ENCODE measurements at places on chromosomes 7 and 10.

DNA sequence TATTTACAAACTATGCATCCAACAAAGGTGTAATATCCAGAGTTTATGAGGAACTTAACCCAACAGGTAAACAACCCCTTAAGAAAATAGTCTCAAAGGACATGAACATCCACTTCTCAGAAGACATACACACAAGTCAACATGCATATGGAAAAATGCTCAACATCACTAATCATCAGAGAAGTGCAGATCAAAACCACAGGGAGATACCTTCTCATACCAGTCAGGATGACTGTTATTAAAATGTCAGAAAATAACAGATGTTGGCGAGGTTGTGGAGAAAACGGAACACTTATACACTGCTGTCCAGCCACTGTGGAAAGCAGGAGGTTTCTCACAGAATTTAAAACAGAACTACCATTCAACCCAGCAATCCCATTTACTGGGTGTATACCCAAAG, 84.0 kb downstream of the ADD3 start:
- no peak for DNase-seq

GRCh38 chr10:24606021-24606420, 117.7 kb downstream of the ARHGAP21 start:
- no peak for DNase-seq

GRCh38 chr10:65360497-65360896, 1565.3 kb upstream of the LRRTM3 start:
- no peak for DNase-seq

DNA sequence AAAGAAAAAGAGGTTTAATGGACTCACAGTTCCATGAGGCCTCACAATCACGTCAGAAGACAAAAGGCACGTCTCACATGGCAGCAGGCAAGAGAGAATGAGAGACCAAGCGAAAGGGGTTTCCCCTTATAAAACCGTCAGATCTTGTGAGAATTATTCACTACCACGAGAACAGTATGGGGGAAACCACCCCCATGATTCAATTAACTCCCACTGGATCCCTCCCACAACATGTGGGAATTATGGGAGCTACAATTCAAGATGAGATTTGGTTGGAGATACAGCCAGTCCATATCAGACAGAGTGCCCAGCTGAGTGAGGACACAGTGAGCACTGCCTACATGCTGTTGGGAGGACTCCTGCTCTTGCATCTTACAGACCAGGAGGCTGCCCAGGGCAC, 148.4 kb downstream of the TEX36 start:
- no peak for DNase-seq

GRCh38 chr10:94403380-94404213, 1.3 kb downstream of the TBC1D12 start:
- peak; percentile 78 for DNase-seq

GRCh38 chr10:132547421-132547861, 9.9 kb downstream of the INPP5A start:
- peak; percentile 50 for DNase-seq

GRCh38 chr7:95047291-95047690, 139.9 kb downstream of the PPP1R9A start:
- no peak for DNase-seq

DNA sequence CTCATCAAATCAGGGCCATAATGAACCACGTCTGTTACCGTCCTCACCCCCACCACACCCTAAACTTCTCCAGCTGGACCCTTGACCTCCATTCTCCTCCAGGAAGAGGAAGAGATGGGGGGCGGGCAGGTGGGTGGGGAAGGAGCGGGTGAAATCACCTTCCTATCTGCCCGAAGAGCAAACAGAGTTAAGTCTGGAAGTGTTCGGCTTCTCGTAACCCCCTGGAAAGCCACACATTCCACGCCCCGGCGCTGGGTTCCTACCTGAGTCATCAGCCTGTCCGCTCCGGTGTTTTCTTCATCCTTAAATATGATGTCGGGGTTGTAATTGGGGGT, 736 bp downstream of the SHH start:
- DNase-seq = peak; percentile 60

DNA sequence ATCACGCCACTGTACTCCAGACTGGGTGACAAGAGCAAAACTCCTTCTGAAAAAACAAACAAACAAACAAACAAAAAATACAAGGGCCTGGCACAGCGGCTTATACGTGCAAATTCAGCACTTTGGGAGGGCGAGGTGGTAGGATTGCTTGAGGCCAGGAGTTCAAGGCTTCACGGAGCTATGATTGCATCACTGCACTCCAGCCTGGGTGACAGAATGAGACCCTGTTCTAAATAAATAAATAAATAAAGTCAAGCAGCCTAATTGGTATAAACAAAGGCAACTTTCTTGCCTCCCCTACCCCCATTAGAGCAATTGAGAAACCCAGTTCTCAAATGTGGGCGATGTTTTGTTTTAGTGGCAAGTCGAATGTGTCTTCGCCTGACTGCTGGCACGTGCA, 26.3 kb upstream of the KPNA7 start:
- DNase-seq = no peak

GRCh38 chr7:149595541-149595940, 97.9 kb upstream of the ZNF746 start:
- no peak for DNase-seq

DNA sequence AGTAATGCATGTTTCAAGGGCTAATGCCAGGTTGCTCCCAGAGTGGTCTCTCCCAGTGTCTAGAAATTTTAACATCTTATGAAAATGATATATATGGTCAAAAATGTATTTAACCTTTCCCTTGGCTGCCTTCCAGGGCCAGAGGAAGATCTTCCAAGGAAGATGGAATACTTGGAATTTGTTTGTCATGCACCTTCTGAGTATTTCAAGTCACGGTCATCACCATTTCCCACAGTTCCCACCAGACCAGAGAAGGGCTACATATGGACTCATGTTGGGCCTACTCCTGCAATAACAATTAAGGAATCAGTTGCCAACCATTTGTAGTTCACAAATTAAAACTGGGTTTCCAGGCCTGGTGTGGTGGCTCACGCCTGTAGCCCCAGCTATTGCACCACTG, 9.0 kb downstream of the GATAD1 start:
- DNase-seq = no peak

DNA sequence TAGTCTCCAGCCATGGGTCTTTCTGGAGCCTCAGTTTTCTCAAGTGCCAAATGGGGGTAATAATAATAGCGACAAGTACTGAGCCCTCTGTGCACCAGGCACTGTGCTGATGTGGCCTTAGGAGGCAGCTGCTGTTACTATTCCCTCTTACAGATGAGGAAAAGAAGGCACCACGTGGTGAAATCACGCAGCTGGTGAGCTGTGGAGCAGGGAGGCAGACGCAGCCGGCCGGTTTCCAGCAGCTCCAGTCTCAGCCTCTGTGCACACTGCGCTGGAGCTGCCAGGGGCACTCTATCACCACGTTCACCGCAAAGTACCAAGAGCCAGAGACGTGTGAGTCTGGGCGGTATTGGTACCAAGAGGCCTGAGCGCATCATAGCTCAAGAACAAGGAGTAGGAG, 9.6 kb downstream of the PYROXD2 start:
- no peak for DNase-seq

DNA sequence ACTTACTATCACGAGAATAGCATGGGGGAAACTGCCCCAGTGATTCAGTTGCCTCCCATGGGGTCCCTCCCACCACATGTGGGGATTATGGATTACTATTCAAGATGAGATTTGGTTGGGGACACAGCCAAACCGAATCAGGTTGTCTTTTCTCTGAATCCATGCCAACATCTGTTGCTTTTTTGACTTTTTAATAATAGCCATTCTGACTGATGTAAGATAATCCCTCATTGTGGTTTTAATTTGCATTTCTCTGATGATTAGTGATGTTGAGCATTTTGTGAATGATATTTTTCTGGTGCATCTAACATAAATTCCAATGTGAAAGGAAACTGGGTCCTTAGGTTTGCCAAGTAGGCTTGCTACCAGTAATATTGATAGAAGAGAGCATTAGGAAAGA, 69.0 kb upstream of the ARHGAP21 start:
- no peak for DNase-seq

DNA sequence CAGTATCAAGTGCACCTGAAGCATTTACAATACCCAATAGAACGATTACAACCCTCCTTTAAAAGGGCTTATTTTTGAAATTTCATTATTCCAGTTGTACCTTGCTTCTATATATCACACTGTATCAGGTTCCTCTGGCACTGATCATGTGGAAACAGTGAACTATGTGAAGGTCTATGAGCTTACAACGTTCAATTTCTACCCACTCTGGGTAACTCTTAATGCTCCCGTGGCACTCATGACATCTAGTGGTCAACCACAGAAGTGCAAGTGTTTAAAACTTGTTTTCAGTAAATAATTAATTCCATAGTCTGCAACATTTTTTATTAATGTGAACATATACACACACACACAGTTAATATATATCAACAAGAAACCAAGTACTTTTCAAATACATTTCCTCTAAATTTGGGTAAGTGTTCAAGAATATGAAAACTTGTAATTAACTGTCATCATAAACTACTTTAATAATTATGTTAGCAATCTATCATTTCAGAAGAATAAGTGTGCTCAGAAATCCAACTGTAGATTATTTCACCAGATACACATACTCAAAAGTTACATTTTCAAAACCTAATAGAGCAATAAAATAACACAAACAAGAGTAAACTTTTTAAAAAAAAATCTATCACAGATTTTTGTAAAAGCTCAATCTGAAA, 61.0 kb downstream of the MPP7 start:
- peak; percentile 33 for DNase-seq

GRCh38 chr7:76057813-76058145, 9.9 kb downstream of the MDH2 start:
- DNase-seq = peak; percentile 4

DNA sequence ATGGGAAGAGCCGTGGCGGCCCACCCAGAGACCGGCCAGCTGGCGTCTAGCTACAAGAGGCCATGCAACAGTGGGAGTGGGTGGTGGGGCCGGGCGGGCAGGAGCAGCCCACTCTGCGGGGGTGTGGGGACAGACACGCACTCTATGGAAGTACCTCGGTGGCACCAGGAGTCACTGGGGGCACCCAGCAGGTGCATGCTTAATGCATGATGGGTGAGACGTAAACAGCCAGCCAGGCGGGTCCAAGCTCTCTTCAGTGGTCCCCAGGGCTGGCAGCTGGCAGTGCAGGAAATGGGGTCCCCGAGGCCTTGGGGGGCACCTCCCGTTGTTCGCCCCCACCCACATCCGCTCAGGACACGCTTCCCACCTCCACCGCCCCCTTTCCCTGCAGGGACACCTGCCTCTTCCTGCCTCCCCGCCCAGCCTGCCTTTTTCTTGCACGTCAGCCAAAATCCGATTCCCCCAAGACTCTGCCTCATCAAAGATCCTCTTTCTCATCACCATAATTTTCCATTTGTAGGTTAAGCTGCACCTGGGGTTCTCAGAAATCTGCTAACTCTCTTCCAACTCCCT, 22.6 kb upstream of the PSMG3 start:
- DNase-seq = peak; percentile 55

GRCh38 chr7:75546237-75547015, 54.3 kb downstream of the SPDYE5 start:
- no peak for DNase-seq

DNA sequence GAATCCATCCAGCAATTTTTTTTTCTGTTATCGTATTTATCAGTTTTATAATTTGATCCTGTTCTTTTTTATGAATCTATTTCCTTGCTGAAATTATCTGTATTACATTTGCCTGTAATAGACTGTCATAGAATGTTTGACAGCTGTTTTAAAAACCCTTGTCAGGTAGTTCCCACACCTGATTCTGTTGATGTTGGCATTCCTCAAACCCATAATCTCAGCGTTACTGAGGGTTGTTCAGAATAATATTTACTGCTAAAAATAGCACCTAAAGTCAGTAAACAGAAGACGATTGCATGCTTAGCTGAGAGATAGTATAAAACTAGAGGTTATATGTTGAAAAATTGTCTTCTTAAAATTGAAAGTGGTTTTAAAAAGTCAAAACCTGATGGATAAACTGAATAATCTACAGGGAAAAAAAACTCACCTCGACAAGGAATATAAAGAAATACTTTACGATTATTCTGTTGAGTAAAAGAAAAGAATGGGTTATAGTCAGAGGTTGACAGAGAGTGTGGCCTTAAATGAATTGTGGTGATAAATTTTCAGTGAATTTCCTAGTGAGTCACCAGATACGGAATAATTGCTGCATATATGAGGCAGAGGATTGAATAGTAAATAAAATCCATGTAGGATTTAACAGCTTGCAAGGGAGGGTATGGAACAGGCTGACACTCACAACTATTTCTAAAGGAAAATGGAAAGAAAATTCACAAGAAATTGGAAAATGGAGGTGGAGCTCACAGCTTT, 824.1 kb upstream of the IGFBP3 start:
- no peak for DNase-seq

DNA sequence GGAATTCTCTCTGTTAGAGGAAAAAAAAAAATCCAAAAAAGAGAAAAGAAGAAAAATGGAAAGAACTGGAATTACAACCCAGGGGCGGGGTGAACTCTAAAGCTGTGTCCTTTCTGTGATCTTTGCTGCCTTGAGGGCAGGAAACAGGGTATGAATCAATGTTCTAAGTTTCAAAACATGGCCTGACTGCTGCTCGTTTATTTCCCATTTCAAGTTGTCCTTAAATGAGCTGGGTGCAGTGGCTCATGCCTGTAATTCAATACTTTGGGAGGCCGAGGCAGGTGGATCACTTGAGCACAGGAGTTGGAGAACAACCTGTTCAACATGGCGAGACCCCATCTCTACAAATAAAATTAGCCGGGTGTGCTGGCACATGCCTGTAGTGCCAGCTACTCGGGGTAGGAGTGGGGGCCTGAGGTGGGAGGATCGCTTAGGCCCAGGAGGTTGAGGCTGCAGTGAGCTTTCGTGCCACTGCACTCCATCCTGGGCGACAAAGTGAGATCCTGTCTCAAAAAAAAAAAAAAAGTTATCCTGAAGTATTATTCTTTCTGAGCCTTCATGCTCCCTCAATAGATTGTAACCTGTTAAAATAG, 24.7 kb upstream of the TFAM start:
- DNase-seq = no peak

GRCh38 chr7:148151778-148152177, 438.8 kb upstream of the C7orf33 start:
- DNase-seq = peak; percentile 24

DNA sequence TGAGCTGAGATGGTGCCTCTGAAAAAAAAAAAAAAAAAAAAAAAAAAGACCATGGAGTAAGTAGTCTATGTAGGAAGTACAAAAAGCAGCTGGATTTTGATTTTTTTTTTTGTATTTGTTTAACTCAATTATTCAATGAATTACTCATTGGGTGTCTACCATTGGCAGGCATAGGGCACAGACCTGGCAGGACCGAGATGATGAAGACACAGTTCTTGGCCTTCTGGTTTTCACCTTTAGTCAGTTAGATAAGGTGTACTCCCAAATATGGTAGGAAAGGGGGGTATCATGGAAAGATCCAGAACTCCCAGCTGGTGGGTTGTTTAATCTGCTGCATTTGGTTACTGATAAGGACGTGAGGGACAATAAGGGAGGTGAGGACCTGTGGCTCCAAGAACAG, 97.1 kb upstream of the NMT2 start:
- DNase-seq = no peak

GRCh38 chr7:27250557-27251070, 8.0 kb downstream of the EVX1 start:
- no peak for DNase-seq

- DNase-seq = peak; percentile 50
Observed at GRCh38 chr7:131826960-131827359, 270.5 kb upstream of the PODXL start.

All from H7 (cell line).